ENCODE measurements at places on chromosomes 1 and 21.

GRCh38 chr1:92277105-92277723 lies 21.6 kb downstream of the GLMN start:
- DNase-seq, result no peak

- no peak for DNase-seq
Observed at GRCh38 chr1:112393631-112393974, 2.4 kb upstream of the CTTNBP2NL start.

DNA sequence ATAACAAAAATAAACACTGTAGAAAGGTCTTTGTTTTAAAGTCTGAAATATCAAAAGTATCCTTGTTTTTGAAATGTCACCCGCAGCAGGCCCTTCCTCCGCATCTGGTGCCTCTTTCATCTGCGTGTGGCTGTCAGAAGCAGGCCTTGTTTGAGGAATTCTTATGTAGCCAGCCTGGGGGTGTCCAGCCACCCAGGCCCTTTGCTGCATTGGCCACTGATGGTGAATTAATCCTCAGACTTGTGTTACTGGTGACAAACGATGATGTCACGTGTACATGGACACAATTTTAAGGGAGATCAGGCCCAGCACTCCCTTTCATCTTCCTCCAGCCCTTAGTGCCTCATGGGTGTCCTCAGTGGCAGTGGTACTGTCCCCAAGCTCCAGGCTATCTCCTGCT lies 208.0 kb upstream of the GALNT2 start:
- no peak for DNase-seq

DNA sequence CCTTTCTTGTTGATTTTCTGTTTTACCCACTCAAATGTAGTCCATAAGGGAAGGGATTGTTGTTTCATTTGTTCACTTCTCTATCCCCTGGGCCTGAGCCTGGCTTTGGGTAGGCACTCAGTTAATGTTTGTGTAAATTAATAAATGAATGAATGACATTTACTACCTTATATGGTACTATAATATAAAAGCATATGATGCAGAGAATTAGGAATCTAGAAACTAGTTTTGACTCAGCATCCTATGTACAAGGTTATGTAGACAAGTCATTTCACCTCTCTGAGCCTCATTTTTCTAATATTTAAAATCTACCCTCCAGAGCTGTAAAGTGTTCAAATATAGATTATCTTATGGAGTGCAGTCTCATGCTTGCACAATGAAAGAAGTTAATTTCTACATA lies 68.9 kb upstream of the S1PR1 start:
- DNase-seq, result no peak

DNA sequence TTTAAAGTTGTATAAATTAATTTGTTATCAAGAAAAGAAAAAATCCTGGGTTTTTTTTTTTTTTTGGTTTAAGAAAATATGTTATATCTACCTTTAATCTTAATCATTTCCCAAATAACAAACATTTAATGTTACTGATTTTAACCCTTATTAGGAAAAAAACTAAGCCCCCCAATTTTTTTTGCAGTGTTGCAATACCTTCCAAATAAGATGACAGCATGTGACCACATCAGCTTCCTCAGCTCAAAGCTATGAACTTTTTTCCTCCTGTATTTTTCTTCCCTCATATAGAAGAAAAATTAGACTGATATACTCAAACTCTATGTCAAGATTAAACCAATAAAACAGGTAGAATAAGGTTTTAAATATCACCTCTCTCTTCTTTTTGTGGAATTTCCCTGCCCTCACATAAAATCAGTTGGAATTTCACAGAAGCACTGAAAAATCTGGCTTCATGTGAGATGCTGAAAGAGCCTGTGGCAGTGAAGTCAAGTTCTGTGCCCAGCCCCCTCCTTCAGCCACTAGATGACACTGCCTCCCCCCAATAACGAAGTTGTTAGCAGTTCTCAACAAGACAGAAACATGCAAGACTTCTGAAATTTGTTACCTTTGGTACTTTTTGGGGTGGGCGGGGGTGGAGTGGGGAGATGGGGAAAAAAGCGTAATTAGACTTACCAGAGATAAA lies 9.6 kb upstream of the SMYD2 start:
- DNase-seq, result no peak

GRCh38 chr1:16143566-16144324 lies 12.1 kb downstream of the EPHA2 start:
- no peak for DNase-seq

GRCh38 chr1:93275634-93276295 lies 69.9 kb upstream of the DR1 start:
- no peak for DNase-seq

GRCh38 chr1:202293569-202293968 lies 48.2 kb downstream of the UBE2T start:
- no peak for DNase-seq

DNA sequence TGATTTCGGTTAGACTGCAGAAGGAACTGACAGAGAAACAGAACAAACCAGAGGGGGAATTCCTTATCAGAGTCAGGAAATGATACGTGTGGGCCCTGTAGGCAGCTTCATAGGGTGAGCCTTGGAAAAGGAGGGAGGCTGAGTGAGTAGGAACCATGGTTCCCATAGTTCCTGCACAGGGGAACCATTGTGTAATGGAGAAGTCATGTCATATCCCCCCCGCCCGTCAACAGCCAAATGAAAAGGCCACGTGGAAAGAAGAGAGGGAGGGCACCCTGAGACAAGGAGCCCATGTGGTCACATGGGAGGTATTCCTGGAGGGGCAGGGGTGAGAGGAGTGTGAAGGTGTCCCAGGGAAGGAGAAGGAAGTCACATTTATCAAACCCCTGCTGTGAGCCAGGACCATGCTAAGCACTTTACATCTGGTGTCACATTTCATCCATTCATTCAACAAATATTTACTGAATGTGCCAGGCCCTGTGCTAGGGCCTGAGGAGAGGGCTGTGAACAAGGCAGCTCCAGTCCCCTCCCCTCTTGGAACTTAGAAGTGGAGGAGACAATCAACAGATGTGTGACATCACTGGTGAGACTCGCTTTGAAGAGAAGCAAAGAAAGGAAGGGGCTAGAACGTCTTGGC lies 15.7 kb upstream of the FGR start:
- DNase-seq, result peak; percentile 19

- no peak for DNase-seq
Observed at GRCh38 chr1:189220750-189221149, 1256.9 kb downstream of the BRINP3 start.

Measured in NCI-H187 treated with DMSO at 0.1 percent for 48 hours (cell line).